Body of pancreas (tissue), 4 donors: ENCODE measurements at places on chromosomes 6 and 20.

- no peak overlapping the region for H3K27ac ChIP-seq
- no peak overlapping the region for H3K4me3 ChIP-seq
- H3K27me3 ChIP-seq, result no peaks in the 10 kb centered on the region
These were observed 79.8 kb downstream of the VEGFA start for GRCh38 chr6:43849844-43850243.

GRCh38 chr6:112144145-112144926, 56.9 kb downstream of the FAM229B start:
- H3K27me3 ChIP-seq, result no peaks in the 10 kb centered on the region
- no peak overlapping the region for H3K4me3 ChIP-seq
- H3K36me3 ChIP-seq, result no peaks in the 10 kb centered on the region
- H3K27ac ChIP-seq, result no peak overlapping the region
- no peaks in the 10 kb centered on the region for H3K4me1 ChIP-seq
- peak; percentile 12 for DNase-seq

DNA sequence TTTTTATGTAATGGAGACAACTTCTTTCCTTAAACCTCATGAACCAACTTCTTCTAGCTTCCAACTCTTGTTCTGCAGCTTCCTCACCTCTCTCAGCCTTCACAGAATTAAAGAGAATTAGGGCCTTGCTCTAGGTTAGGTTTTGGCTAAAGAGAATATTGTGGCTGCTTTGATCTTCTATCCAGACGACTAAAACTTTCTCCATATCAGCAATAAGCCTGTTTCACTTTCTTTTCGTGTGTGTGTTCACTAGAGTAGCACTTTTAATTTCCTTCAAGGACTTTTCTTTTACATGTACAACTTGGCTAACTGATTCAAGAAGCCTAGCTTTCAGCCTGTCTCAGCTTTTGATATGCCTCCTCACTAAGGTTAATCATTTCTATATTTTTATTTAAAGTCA, 596.1 kb upstream of the NRSN1 start:
- no peaks in the 10 kb centered on the region for H3K27me3 ChIP-seq
- H3K4me3 ChIP-seq, result no peak overlapping the region
- H3K27ac ChIP-seq, result no peak overlapping the region
- no peaks in the 10 kb centered on the region for H3K36me3 ChIP-seq
- no peak for DNase-seq

DNA sequence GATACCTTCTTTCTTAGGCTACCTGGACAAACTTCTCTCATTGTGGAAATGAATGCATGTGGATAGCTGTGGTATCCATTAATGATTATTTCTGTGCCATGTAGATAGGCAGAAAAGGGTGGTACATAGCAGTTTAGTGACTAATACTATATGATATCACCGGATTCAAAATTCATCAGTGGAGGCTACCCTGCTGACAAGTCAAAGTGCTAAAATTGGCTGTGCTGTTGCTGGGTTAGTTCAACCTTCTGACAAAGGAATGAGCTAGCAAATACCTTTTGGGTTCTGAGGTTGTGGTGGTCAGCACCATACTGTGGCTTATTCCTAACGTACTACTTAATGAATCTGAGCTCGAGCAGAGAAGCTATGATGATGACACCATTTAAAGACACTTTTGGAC, 109.1 kb downstream of the TFAP2B start:
- no peak overlapping the region for H3K4me3 ChIP-seq
- no peaks in the 10 kb centered on the region for H3K27me3 ChIP-seq
- DNase-seq, result no peak
- peaks cover 3% of the 10 kb centered on the region for H3K4me1 ChIP-seq

GRCh38 chr6:22709803-22710202, 140.4 kb downstream of the HDGFL1 start:
- DNase-seq, result no peak
- no peak overlapping the region for H3K27ac ChIP-seq
- H3K4me1 ChIP-seq, result no peaks in the 10 kb centered on the region
- H3K36me3 ChIP-seq, result no peaks in the 10 kb centered on the region
- H3K4me3 ChIP-seq, result no peak overlapping the region
- H3K27me3 ChIP-seq, result no peaks in the 10 kb centered on the region

GRCh38 chr6:44681761-44682160, 294.3 kb downstream of the CDC5L start:
- no peak for DNase-seq
- no peaks in the 10 kb centered on the region for H3K4me1 ChIP-seq
- no peaks in the 10 kb centered on the region for H3K27me3 ChIP-seq
- H3K4me3 ChIP-seq, result no peak overlapping the region
- no peaks in the 10 kb centered on the region for H3K36me3 ChIP-seq

DNA sequence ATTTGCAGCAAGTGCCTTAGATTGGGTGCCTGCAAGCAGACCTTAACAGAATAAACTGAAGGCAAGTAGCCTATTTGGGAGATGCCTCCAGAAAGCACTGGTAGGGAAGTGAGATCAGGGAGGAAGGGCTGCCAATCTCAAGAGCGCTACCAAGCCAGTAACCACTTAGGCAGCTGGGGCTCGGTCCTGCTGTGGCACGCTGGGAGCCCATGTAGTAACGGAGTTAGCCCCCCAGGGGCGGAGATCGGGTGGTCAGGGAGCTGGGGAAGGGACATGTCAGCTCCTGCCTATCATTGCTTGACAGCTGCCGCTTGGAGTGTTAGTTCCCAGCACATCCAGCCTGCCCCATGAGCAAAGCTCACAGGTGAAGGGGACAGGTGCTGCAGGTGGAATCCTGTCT, 127.0 kb downstream of the CEBPB start:
- H3K4me3 ChIP-seq, result no peak overlapping the region
- no peaks in the 10 kb centered on the region for H3K27me3 ChIP-seq
- no peaks in the 10 kb centered on the region for H3K36me3 ChIP-seq
- no peak for DNase-seq

GRCh38 chr6:82712826-82713225, 349.2 kb downstream of the TPBG start:
- no peak overlapping the region for H3K27ac ChIP-seq
- no peaks in the 10 kb centered on the region for H3K27me3 ChIP-seq
- no peaks in the 10 kb centered on the region for H3K4me1 ChIP-seq

- H3K27me3 ChIP-seq, result no peaks in the 10 kb centered on the region
- peaks cover 35% of the 10 kb centered on the region for H3K4me1 ChIP-seq
- H3K27ac ChIP-seq, result no peak overlapping the region
- H3K4me3 ChIP-seq, result no peak overlapping the region
- no peak for DNase-seq
These were observed 35.6 kb downstream of the LRRC1 start for GRCh38 chr6:53830366-53830765.

GRCh38 chr6:44723439-44724197, 336.1 kb downstream of the CDC5L start:
- no peak for DNase-seq
- no peaks in the 10 kb centered on the region for H3K27me3 ChIP-seq
- H3K4me3 ChIP-seq, result no peak overlapping the region
- H3K27ac ChIP-seq, result no peak overlapping the region
- no peaks in the 10 kb centered on the region for H3K4me1 ChIP-seq
- no peaks in the 10 kb centered on the region for H3K36me3 ChIP-seq

- H3K27ac ChIP-seq, result no peak overlapping the region
- H3K4me3 ChIP-seq, result no peak overlapping the region
- peak; percentile 29 for DNase-seq
- no peaks in the 10 kb centered on the region for H3K4me1 ChIP-seq
- no peaks in the 10 kb centered on the region for H3K27me3 ChIP-seq
- no peaks in the 10 kb centered on the region for H3K36me3 ChIP-seq
These were observed 56.1 kb upstream of the LAMP5 start for GRCh38 chr20:9458138-9458796.

- no peaks in the 10 kb centered on the region for H3K27me3 ChIP-seq
- no peak overlapping the region for H3K27ac ChIP-seq
- H3K4me1 ChIP-seq, result no peaks in the 10 kb centered on the region
- no peaks in the 10 kb centered on the region for H3K36me3 ChIP-seq
- no peak overlapping the region for H3K4me3 ChIP-seq
These were observed 543.2 kb upstream of the CHD6 start for GRCh38 chr20:42161228-42161829.

- H3K4me3 ChIP-seq, result no peak overlapping the region
- H3K27me3 ChIP-seq, result no peaks in the 10 kb centered on the region
- H3K36me3 ChIP-seq, result peaks cover 4% of the 10 kb centered on the region
- H3K27ac ChIP-seq, result no peak overlapping the region
These were observed 36.7 kb downstream of the SRC start for GRCh38 chr20:37382482-37383120.

GRCh38 chr20:6081236-6081635, 27.4 kb upstream of the LRRN4 start:
- H3K4me3 ChIP-seq, result no peak overlapping the region
- no peaks in the 10 kb centered on the region for H3K27me3 ChIP-seq
- H3K27ac ChIP-seq, result no peak overlapping the region
- peak; percentile 46 for DNase-seq
- H3K4me1 ChIP-seq, result peaks cover 2% of the 10 kb centered on the region
- no peaks in the 10 kb centered on the region for H3K36me3 ChIP-seq

DNA sequence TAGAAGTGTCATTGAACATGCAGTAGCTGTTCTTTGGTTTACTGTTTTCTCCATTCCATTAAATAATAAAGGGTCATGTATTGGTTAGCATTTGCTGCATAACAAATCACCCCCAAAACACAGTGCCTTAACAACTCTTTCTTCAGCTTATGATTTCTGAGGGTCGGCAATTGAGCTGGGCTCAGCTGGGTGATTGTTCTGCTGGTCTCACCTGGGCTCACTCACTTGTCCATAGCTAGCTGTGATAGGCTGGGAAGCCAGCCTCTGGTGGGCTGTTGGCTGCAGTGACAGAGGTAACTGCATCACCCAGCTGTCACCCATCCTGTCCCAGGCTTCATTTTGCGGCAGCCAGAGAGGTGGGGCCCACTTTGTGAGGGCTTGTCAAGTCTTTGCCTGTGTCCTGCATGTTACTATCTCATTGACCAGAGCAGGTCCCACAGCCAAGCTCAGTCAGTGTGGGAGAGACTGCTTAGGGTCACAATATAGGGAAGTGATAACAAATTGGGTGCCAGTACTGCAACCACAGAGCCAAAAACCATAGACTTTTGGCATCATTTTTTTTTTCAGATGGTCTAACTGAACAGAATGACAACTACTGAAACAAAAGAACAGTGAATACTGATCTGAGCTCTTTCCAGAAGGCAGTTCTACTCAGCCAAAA, 76.9 kb downstream of the SYNDIG1 start:
- no peaks in the 10 kb centered on the region for H3K27me3 ChIP-seq
- H3K36me3 ChIP-seq, result no peaks in the 10 kb centered on the region
- H3K4me3 ChIP-seq, result no peak overlapping the region
- no peaks in the 10 kb centered on the region for H3K4me1 ChIP-seq
- DNase-seq, result no peak
